ENCODE measurements at places on chromosomes 1 and 21.

GRCh38 chr1:5727871-5728643, 264.2 kb downstream of the NPHP4 start:
- peak; percentile 15 for DNase-seq

- no peak for DNase-seq
Observed at GRCh38 chr1:59225594-59226316, 71.1 kb upstream of the FGGY start.

DNA sequence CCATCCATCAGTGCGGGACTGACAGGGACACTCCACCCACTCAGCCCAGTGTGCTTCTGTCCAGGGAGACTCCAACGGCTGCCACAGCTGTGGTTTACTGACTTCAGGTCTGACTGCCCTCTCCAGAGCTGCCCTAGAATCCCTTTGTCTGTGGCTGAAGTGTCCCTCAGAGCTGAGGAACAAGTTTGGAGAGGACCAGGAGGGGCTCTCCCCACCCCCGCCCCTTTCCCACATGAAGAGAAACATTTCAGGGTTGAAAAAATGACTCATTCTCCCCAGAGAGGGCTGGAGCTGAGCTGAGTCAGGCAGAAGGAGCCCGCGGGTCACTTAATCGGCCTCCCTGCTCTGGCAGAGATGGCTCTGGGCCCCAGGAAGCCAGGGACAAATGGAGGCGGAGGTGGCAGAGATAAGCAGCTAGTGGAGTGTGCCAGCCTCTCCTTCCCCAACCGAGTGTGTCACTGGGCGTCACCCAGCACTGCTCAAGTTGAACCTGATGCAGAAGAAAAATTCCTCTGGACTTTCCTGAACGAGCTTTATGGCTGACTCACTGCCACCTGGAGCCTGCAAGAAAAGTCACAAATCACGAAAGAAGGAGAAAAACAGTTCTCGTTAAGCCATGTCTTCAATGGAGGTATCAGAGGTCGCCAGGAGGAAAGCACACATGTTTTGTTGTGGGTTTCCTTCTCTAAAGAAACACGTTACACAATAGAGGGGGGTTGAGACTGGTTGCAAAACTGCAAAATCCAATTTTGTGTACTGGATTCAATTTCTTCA, 34.3 kb upstream of the ECE1 start:
- DNase-seq, result peak; percentile 62

- DNase-seq, result no peak
Observed at GRCh38 chr1:36301220-36301619, 4.9 kb upstream of the SH3D21 start.

- peak; percentile 65 for DNase-seq
Observed at GRCh38 chr1:230976825-230977747, 1.6 kb downstream of the TTC13 start.

DNA sequence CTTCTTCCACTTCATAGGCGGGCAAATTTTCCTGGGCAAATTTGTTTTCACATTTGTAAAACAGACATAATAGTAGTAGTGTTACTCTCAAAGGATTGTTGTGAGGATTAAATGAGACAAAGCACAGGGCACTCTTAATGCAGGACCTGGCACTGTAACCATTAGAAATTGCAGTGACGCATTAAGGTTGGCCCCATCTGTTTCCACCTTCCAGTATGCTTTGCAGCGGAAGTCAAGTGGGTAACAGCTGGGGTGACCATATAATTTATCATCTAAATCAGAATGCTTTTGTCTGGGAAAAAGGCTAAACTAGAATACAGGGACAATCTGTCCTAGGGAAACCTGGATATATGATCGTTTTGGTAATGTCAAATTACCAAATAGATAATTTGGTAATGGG, 132.5 kb upstream of the CACHD1 start:
- DNase-seq, result no peak

GRCh38 chr1:233897325-233898162, 6.9 kb upstream of the SLC35F3 start:
- no peak for DNase-seq

DNA sequence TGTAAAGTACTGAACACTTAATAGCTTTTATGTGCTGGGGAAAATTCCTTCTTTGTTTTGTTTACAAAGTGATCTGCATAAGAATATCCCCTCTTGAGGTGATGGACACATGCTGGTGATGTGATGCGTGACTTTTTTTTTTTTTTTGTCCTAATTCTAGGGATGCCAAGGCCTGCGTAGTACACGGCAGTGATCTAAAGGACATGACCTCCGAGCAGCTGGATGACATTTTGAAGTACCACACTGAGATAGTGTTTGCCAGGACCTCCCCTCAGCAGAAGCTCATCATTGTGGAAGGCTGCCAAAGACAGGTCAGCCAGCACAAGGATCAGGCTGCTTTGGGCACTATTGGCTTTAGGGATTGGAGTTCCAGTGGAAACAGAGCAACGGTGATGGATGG, 24.7 kb downstream of the ATP1A1 start:
- no peak for DNase-seq

- no peak for DNase-seq
Observed at GRCh38 chr21:44522753-44523204, 17.2 kb downstream of the KRTAP10-1 start.

DNA sequence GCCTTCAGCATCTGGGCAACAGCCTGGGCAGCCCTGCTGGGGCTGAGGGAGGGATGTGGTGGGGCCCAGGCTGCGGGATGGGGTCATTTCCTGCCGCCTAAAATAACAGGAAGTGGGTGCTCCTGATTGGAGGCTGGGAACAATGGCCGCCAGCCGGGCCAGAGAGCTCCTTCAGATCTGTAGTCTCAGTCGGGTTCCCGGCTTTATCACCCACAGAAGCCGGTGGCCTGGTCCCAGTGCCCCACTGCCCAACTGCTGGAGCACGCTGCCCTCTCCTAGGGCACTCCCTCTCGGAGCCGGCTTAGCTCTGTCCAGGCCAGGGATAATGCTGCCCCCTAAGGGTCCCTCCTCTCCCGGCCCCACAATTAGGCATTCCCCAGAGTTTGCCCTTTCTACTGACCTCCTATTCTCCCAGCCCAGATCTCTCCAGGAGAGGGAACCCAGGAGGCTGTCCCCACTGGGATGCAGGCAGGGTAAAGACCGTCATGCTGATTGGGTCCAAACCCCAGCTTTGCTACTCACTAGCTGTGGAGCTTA, 5.1 kb downstream of the MAP7D1 start:
- peak; percentile 45 for DNase-seq

- DNase-seq, result peak; percentile 7
Observed at GRCh38 chr1:21397813-21398188, 42.1 kb upstream of the NBPF3 start.

GRCh38 chr1:100188617-100189016, 10.6 kb upstream of the LRRC39 start:
- DNase-seq, result no peak

DNA sequence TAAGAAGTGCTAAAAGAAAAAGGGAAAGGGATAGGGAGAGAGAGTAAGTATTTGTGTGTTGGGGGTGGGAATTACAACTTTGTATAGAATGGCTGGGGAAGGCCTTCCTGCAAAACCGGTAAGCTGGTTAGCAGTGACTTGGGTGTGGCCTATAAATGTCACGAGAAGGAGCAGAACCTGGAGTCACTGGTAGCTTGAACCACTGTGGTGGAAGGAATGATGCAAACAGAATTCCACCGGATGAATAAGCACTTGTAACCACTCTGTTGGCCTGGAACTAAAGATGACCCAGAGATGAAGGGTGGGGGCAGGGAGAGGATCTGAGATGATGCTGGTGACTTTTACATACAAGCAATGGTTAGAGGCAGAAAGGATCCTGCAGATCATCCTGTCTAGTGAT, 8.9 kb downstream of the XKR8 start:
- DNase-seq, result no peak

DNA sequence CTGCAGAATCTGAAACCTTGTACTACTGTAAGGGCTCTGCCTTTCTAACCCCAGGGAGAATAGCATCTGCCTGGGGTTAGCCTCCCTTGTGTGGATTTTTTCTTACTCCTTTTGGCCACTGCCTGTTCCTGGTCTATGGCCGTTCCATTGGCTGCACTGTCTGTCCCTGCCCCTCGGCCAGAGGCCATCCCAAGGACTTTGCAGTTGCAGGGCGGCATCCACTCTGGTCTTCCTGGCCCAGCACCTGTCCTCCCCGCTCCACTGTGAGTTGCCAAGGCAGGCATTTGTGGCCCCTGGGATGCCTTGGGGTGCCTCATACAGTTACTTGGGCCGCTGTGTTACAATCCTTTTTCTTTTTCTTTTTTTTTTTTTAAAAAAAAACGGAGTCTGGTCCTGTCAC, 45.8 kb downstream of the PDE9A start:
- no peak for DNase-seq

- DNase-seq, result no peak
Observed at GRCh38 chr1:199302554-199302953, 663.7 kb downstream of the PTPRC start.

DNA sequence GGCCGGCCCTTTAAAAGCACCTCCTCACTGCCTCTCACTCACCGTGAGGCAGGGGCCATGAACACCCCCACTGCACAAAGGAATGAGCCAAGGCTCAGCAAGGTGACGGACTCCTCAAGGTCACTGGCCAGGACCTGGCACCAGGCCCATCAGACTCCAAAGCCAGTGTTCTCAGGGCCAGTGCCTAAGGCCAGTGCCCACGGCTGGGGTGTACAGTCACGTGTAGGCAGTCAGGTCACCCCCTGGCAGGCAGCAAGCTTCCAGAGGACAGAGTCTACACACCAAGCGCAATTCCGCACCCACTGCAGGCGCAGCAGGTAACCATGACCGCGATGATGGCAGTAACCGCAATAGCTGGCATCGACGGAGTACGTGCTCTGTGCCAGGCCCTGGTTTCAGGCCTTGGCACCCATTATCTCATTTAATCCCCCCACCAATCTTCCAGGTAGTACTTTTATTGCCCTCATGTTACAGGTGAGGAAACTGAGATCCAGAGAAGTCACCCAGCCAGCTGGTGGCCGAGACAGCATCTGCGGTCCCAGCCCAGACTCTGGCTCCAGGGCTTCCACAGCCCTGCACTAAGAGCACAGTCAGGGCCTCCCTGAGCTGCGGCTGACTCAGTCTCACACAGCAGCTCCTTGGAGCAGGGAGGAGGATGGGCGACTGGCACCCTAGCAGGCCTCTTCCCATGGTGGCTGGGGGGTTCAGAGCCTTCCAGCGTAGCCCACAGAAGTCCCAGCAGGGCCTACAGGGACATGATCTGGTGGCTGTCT, 27.0 kb downstream of the RAP1GAP start:
- no peak for DNase-seq

GRCh38 chr1:61709908-61710289, 15.0 kb downstream of the TM2D1 start:
- no peak for DNase-seq

- DNase-seq, result no peak
Observed at GRCh38 chr1:177067752-177068410, 96.6 kb downstream of the ASTN1 start.

GRCh38 chr1:156920233-156921052, at the start of gene LRRC71:
Gene LRRC71, plus strand, starts transcription at chr1:156920632. Its CDS starts 172 bp downstream, at chr1:156920804.
- peak; percentile 53 for DNase-seq

GRCh38 chr1:179828554-179829110, 49.0 kb downstream of the TOR1AIP2 start:
- DNase-seq, result no peak

- no peak for DNase-seq
Observed at GRCh38 chr1:33966346-33967141, 102.7 kb downstream of the HMGB4 start.

GRCh38 chr1:8789314-8790214, 27.9 kb downstream of the RERE start:
- no peak for DNase-seq

- DNase-seq, result peak; percentile 6
Observed at GRCh38 chr1:210400043-210400840, 71.5 kb downstream of the HHAT start.

- no peak for DNase-seq
Observed at GRCh38 chr1:113444857-113445256, 54.5 kb downstream of the MAGI3 start.

- DNase-seq, result no peak
Observed at GRCh38 chr21:27487676-27488075, 520.8 kb upstream of the ADAMTS5 start.

GRCh38 chr1:99717005-99717404, 49.4 kb downstream of the FRRS1 start:
- DNase-seq, result no peak

- DNase-seq, result no peak
Observed at GRCh38 chr1:39293375-39294070, 89.0 kb downstream of the MACF1 start.

- no peak for DNase-seq
Observed at GRCh38 chr1:74728736-74729135, 4.1 kb downstream of the CRYZ start.

- peak; percentile 12 for DNase-seq
Observed at GRCh38 chr1:109040989-109041620, 797 bp downstream of the WDR47 start.

DNA sequence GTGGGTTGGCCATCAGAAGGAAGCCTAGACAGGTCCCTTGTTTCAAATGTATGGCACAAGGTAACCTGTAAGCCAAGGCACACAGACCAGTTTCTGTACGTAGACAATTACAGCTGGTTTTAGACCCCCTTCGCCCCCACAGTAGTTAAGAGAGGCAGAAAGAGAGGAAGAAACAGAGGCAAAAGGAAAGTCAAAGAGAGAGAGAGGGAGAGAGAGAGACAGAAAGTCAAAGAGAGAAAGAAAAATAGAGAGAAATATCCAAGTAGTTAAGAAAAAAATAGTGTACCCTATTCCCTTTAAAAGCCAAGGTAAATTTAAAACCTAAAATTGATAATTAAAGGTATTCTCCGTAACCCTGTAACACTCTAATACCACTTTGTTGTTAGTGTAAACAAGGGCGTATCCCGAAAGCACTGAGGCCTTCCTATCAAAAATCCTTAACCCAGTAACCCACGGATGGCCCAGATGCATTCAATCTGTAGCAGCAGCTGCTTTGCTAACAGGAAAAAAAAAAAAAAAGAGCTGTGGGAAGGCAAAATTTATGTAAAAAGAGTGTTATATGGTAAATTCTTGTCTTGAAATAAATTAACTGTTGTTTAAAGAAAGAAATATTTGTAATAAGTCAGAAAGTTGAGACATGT, 49.4 kb downstream of the ADCY10 start:
- no peak for DNase-seq

DNA sequence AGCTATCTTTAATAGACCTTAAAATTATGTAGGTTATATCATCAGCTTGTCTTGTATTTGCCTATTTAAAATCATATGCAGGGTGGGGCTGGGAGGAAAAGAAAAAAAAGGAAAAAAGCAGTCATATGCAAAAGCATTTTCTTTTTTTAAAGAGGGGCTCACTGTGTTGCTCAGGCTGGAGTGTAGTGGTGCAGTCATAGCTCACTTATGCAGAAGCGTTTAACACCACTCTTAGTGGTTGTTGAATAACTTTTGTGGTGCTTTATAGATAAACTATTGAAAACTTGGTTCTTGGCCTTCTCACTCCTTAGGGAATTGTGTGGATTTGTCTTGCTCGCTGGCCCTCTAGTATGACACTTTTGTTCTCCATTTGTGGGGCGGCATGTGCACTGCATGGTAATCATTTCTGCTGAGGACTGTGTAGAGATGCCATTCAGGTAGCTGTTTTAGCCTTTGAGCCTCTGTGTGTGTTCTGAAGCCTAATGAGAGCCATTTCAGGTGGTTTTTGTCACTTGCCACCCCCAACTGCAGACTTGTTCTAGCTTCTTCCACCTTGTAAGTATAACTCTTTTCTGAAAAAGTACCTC, 77.8 kb downstream of the KIF1B start:
- no peak for DNase-seq

GRCh38 chr1:169701261-169702005, 10.0 kb downstream of the SELL start:
- DNase-seq, result peak; percentile 77
